ENCODE measurements at places on chromosomes 5 and 9.

DNA sequence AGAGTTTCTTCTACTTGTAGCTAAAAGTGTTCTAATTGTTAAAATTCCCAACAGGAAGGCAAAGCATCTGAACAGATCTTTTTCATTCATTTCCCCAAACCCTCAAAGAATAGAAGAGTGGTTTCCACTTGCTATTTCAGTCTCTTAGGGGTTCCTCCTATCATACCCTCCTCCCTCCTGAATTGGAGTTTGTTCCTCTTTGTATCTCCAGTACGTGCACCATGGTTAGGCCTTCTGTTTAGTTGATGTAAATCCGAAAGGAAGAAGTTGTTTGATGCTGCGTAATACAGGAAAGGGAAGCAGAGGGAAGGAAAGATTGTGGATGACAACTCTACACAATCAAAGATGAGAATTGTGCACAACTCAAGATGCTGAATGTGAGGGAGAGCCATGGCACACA lies 303.6 kb downstream of the PIK3R1 start:
- no peak for DNase-seq

- DNase-seq = no peak
These were observed 126.9 kb downstream of the TLE1 start for GRCh38 chr9:81562231-81563019.

- no peak for DNase-seq
These were observed 20.3 kb upstream of the MSH3 start for GRCh38 chr5:80634193-80634592.

DNA sequence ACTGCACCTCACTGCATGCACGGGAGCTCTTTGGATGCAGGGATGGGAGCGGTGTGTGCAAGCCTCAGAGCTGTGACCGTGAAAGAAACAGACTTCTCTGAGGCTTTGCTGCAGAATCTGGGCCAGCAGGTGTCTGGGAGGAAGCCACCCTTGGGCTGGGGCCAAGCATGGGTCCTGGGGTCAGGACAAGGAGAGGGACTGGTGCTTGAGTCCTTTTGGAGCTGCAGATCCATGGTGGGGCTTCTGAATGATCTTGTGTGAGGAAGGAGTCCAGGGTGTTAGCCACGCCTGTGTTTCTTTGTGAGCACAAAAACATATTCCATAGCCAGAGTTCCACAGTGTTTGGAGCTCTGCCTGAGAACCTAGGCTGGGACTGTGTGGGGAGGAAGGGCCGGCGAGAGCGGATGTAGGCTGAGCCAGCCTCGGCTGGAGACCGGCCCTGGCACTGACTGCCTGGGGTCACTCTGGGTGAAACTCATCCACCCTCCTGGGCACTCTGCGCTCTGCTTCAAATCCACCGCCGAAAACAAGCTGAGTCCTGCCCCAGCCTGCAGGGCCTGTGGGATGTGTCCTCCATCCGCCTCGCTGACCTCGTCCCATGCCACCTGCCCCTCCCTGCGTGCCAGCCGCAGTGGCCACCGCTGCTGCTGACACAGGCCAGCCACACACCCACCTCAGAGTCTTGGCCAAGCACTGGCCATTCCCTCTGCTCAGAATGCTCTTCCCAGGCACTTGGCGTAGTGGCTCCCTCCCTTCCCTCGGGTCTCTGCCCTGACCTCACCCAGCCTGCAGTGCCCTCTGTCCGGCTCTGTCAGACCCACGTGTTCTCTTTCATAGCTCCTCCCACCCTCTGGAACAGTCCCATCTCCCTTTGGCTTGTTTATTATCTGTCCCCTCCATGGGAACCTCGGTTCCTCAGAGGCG lies 26.7 kb downstream of the ERGIC1 start:
- no peak for DNase-seq

DNA sequence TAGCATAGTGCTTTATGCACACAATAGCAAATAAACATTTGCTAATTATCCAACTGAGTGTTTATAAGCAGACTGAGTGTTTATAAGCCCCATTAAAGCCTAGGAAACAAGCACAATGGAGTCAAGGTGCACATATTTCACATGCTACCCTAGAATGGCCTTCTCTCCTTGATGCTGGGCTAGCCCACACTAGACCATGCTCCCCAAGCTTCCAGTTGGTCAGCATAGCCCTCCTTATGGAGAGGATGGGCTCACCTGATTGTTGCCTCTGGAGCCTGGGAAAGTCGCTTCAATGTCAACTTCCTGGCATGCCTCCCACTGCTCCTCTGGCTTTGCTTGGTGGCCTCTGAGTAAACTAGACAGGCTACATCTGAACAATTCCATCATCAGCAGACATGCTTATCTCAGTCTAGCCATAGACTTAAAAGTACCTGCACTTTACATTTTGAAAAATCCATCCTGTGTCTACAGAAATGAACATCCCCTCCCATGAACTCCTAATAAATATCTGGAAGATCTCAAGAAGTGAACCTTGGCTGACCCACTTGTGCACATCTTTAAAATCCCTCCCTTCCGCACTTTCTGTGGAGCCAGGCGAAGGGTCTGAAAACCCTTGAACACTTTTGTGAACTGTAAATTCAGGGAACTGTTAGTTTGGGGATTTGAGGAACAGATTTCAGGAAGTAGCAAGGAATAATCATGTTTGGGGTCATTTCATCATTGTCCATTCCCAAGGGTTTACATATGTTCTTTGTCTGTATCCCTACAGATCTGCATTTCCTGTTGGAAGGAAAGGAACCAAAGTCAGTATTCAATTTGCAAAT lies 486.6 kb downstream of the ARHGEF28 start:
- no peak for DNase-seq

- DNase-seq = no peak
These were observed 38.1 kb upstream of the CD180 start for GRCh38 chr5:67234671-67235176.

DNA sequence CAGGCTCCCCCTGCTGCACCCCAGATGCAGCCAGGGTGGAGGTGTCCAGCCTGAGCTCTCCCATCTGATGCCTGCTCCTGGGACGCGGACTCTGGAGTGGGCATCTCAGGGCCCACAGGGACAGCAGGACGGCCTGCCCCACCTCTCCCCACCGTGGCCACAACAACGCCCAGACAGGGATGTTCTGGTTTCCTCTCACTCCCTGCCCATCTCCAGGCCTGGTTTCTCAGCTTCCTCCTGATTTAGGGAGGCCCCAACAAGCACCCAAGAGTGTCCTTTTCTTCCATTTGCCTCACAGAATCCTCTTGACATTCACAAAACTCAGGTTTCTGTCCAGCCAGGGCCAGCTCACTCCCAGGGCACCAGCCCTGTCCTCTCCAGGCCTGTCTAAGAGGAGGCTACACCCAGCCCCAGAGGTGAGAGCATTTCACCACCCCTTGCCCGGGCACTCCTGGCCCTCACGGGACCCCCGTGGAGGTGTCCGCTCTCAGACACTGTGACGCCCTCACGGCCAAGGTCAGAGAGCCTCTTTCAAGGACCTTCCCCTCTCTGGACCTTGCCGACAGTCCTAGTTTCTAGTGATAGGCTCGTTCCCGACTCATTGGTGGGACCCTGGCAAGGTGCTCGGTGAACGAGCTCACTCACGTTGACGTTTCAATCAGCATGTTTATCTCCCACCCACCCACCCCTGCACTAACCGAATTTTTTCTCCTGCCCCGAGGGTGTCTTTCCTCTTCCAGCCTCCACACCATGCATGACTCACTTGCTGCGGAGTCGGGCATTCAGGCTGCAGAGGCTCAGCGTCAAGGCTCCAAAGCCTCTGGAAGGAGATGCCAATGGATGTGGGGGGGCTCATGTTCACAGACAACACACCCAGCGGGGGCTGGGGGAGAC lies 62.0 kb upstream of the UNC5A start:
- no peak for DNase-seq

DNA sequence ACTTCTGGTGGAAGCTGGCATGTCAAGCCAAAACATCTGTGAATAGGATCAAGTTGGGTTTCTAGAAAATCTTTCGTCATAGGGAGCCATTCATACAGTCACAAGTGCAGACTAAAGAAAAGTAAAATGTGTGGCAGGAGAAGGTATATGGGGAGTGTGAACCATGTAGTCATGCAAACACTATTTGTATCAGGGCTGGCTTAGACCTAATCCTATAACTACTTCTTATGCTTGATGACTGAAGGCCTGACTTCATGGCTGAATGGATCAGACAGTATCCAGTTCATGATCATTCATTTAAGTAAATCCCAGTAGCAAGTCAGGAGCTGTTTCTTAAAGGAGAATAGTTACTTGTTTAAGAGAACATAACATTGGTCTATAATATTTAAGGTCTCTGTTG lies 63.8 kb upstream of the DAPK1 start:
- DNase-seq = no peak

- DNase-seq = no peak
These were observed 15.5 kb upstream of the PAIP1 start for GRCh38 chr5:43572357-43572756.

GRCh38 chr9:5800969-5801738 lies 31.8 kb downstream of the ERMP1 start:
- DNase-seq = no peak

- DNase-seq = peak; percentile 33
These were observed 772 bp downstream of the DCAF10 start for GRCh38 chr9:37801287-37801850.

Data from activated CD4-positive, alpha-beta T cell treated with anti-CD3 and anti-CD28 coated beads, Interleukin-2, amount 10 ng/mL, durations not matched to agents 7 days and 5 days (primary cell).